Kidney capillary endothelial cell (primary cell): ENCODE measurements at places on chromosomes 11 and 22.

DNA sequence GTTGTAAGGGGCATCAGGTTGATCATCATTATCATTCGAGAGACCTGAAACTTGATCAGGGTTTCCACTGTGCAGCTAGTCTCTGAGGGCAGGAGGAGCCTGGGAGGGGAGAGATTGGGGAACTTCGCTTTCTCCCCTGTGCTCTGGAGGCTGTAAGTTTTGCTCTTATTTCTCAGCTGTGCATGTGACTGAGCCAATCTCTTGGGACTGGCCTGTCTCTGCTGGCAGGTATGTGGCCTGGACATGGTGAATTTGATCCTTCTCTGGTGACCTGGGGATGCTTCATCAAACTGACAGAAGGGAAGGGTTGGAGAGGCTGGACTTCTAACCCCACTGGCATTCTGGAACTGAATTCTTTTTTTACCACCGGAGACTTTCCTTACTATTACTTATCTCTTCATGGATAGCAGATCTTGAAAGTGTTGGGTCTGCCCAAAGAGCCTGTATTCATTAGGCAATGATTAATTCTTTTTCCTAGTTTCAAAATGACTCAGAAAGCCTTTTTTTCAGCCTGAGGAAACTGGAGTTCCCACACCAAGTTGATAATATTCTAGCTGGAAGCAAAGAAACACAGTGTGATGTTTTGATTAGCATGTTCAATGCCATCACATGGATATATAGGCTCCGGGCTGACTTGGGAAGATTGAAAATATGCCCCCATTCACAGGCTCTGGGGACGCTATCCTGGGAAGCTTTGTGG lies 36.5 kb downstream of the TSPAN18 start:
- no peak for DNase-seq

- DNase-seq, result no peak
Observed at GRCh38 chr11:128852327-128853023, 14.6 kb downstream of the KCNJ1 start.

DNA sequence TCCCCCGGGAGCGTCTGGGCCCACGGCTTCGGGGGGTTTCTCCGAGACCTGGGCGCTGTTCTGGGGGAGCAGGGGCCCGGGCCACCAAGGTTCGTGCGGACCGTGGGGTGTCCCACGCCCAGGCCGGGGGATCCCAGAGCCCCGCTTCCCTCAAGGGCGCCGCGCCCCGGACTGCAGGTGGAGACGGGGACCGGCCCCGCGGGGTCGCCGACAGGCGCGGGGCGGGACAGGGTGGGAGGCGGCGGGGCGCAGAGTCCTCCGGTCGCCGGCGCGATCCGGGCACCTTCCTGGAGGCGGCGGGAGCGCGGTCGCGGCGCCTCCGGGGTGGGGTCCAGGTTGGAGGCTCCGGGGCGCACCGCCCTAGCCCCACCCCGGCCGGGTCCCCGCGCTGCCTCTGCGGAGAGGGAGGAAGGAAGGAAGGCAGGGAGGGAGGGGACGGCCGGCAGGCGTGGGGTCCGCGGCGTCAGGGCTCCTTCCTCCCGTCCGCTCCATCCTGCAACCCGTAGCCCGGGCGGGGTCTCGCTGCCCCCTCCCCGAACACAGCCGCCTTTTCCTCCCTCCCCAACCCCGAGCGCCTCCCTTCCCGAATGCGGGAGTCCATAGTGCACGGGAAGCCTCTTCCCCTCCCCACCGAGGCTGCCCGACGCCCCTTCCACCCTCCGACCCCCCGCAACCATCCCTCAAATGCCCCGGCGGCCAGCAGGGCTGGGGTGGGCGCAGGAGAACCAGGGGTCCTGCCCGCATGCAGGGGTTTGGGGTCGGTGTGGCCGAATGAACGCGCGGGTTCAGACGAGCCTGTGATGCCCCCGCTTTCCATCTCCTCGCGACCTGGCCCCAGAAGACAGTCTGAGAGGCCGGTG lies 4.3 kb upstream of the ZBED4 start:
- DNase-seq, result no peak

GRCh38 chr22:39462443-39463221 lies 5.8 kb downstream of the MGAT3 start:
- no peak for DNase-seq

DNA sequence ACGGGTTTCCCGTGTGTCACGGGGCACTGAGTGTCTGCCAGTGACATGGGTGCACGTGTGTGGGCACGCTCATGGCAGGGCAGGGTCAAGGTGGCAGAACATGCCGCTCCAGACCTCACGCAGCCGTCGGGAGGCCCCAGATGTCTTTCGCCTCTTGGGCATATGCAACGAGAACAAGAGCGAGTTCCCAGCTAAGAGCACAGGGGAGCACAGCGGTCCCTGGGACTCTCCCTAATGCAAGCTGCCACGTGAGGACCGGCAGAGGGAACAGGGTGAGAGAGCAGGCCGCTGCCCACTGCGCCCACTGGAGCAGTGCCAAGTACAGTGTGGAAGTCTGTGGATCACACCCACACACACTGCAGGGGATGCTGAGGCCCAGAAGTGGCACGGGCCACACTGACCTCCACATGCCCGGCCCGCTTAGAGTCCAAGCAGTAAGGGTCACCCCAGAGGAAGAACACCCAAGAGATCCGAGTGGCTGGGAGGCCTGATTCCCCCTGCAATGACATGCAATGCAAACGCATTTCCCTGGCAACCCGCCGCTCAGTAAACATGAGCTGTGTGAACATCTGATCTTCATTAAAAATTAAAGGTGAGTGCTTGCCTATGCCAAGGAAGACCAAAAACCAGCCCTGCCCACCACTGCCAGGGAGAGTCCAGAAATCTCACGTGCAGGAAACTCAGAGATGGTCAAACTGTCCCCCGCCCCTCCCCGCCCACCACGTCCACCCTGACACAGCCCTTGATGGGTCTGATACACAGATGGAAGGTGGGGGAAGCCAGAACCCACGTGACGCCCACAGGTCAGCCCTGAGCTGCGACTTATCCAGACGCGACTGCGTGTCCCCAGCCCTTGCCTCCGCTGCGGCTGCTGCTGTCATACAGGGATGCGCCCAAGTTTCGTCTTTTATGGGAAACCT lies 11.7 kb downstream of the CERK start:
- DNase-seq, result no peak

DNA sequence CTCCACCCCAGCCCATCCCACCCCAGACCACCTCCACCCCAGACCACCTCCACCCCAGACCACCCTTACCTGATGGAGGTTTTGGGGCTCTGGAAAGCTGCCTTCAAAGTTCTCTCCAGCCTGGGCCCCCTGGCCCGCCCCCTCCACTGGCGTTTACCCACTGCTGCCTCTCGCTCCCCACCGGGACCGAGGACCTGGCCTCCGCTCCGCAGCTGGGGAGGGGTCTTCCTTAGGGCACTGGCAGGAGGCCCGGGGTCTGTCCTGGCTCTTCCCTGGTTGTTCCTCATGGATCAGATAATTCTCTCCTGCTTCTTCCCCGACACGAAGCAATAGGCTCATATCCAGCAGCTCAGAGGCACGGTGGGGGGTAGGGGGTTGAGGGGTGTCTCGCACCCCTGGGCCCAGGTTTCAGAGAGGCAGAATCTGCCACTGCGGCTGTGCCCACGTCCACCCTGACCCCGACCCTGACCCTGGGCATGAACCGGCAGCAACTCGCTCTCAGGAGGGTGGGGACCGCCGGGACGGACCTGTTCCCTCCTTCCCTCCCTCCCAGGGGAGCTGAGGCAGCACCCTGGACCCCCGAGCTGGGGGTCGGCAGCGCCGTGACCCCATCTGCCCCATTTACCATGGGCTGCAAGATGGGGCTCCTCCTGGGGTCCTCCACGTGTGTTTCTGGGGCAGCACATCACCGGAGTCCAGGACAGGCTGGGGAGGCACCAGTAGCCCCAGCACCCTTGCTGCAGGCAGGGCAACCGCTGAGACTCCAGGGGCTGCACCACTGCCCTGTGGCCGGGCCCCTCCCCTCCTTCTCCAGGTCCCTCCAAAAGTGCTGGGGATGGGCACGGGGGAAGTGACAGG lies 12.9 kb downstream of the KRTAP5-5 start:
- no peak for DNase-seq

- DNase-seq, result no peak
Observed at GRCh38 chr22:47621253-47621652, 858.8 kb downstream of the TBC1D22A start.

GRCh38 chr11:78230161-78230877 lies 41.6 kb downstream of the USP35 start:
- no peak for DNase-seq

GRCh38 chr11:26993965-26994457 lies at the start of gene FIBIN:
TSS of gene FIBIN (plus strand) at chr11:26994112. CDS start at chr11:26994527, 415 bp downstream.
- DNase-seq, result no peak

DNA sequence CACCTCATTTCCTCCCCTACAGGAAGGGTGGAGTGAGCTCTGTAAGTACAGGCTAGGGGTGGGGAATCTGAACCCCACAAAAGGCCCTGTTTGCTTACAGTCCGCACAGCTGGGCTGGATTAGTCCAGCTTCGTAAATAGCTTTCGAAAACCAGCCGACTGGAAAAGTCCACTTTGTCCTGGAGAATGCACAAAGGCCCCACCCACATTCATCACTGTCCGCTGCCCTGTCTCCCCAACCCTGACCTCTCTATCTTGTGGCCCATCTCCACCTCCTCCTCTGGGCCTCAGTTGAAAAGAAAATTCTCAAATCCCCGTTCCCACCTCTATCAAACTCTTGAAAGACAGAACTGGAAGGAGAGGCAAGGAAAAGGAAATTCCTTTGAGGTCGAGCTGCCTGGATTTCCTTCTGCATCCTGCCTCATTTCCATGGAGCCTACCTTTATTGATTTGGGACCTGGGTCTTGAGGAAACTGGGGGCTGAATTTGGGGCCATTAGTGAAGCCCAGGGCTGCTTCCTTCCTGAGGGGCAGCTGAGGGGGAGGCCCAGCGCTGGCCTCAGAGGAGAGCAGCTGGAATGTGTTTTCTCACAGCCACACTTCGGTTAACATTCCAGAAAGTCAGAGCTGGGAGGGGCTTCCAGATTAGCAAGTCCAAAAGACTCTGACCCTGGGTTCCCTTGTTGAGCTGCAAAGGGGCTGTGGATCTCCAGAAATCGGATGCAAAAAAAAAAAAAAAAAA lies 147.6 kb downstream of the FBXO7 start:
- no peak for DNase-seq

DNA sequence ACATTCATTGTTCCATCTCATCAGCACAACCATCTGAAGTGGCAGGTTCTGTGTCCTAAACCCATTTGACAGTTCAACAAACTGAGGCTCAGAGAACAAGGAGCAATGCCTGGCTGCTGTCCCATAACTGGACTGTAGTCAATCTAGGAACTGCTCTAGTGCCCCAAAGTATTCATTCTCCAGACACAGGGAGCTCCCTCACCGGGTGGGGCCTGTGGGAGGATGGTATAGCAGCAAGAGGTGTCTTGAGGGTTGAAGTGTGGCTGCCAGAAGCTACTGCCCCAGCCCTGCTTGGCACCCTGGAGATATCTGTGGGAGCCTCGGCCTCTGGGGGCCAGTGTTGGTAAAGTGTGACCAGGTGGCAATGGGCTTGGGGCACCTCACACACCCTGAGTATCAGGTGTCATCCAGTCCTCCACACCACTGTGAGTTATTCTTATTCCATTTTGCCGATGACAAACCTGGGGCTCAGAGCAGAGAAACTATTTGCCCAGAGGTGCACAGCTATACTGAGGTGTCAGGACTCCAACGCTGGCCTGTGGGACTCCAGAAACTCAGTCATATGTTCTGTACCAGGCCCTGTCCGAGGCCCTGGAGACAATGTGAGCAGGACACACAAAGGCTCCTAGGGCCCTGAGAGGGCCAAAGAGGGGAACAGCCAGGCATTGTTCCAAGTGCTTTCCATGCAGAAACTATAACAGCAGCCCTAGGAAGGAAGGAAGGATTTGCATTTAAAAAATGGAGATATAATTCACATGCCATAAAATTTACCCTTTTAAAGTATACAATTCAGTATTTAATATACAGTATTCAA lies 46.0 kb upstream of the KLHL35 start:
- DNase-seq, result no peak

- peak; percentile 42 for DNase-seq
Observed at GRCh38 chr11:68904248-68904847, 657 bp downstream of the IGHMBP2 start.

DNA sequence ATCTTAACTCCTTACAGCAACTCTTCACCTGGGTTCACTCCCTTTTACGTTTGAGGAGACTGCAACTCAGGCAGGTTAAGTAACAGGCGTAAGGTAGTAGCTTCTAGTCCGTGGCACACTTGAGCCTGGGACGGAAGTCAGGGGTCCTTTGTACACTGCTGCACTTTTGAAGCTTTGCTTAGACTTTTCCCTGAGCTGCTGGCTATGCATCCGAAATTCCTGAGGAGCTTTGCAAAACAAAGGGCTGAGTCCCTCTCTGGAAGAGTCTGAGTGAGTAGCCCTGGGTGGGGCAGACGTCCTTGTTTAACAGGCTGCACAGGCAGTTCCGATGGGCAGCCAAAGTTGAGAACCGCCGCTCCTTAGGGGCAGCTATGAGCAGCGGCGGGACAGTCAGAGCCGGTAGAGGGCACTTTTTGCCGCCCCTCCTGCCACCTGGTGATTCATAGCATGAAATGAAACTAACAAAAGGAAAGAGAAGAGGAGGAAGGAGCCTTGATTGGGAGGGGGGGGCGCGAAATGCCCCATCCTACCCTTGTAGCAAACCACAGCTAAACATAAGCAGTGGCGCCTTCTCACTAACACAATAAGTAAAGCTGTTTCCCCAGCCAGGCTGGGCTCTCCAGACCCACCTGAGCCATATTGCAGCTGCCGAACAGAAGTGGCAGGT lies 1.4 kb downstream of the TMEM109 start:
- DNase-seq, result peak; percentile 72

GRCh38 chr11:62842171-62842741 lies 2.9 kb upstream of the WDR74 start:
- DNase-seq, result no peak

GRCh38 chr11:57527056-57527631 lies 3.4 kb downstream of the TIMM10 start:
- DNase-seq, result peak; percentile 66

- peak; percentile 67 for DNase-seq
Observed at GRCh38 chr11:46006418-46007070, 84.1 kb downstream of the LARGE2 start.

DNA sequence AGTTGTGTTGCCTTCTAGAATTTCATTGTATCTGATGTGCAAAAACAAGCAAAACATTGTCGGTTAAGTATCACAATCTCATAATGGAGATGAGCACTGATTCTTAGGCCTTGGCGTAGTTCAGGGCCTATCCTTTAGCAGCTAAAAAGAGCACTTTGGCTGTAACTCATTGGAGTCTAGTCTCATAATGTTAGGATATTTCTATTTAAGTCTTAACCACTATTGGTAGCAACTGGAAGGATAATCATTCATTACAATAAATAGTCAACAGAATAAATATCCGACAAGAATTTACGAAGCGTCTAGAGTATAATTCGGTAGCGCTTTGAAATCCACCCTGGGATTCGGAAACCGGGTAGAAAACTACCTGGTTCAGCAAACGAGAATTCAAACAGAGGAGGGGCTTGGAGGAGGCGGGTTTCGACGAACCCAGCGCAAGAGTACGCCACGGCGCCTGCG lies 461 bp upstream of the EED start:
- DNase-seq, result no peak
